Cerebellar nuclear complex (tissue), 1 donor: ENCODE measurements at places on chromosomes 3 and 15.

DNA sequence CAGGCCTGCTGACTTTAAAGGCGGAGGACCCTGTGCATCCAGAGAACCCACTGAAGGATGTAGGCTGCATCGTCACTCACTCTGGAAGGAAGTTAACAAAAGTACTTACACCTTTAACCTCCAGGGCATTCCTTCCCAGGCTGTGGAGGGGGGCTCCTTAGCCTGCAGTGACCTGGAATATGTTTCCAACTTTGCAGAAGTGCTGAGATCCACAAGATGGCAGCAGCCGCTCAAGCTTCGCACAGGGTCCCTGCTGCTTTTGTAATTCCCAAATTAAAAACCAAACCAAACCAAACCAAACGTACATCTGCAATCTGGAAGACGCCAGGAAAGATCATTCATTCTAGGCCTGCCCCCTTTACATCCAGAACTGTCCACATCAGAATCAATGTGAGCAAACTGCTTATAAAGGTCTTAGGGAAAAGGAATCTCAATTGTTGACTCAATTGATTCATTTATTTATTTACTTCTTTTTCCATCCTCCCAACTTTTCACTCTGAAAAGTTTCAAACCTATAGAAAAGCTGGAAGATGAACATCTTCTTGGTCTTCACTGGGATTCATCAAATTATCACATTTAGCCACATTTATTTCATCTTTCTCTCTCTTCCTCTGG lies 70.5 kb upstream of the KLHL25 start:
- no peak for DNase-seq

DNA sequence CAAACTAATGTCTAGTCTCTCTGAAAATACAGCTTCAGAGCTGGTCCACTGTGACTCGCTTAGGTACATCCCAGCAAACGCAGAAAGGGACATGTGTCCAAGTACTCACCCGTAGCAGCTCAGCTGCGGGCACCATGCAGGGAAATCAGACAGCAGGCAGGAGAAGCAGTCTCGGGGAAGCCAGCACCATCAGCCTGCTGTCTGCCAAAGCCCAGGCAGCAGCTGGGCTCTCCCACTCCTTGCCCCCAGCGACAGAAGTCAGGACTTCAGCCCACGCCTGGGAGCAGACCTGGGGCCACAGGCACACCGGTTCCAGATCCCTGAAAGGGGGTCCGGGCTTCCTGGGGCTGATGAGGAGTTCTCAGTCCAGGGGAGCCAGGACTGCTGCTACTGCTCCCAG lies 34.9 kb downstream of the SEMA5B start:
- no peak for DNase-seq

DNA sequence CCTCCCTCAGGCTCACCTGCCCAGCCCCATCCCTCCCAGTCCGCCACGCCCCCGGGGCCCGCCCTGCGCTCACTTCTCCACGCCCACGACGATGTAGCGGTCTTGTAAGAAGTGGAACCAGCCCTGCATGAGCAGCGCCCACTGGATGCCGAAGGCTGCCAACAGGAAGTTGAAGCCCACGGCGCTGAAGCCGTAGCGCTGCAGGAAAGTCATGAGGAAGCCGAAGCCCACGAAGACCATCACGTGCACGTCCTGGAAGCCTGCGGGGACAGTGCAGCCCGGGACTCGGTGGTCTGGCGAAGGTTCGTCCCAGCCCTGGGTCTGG lies 9.7 kb downstream of the RHCG start:
- DNase-seq = no peak

- DNase-seq = no peak
These were observed 80.8 kb downstream of the ANXA2 start for GRCh38 chr15:60316961-60317360.

DNA sequence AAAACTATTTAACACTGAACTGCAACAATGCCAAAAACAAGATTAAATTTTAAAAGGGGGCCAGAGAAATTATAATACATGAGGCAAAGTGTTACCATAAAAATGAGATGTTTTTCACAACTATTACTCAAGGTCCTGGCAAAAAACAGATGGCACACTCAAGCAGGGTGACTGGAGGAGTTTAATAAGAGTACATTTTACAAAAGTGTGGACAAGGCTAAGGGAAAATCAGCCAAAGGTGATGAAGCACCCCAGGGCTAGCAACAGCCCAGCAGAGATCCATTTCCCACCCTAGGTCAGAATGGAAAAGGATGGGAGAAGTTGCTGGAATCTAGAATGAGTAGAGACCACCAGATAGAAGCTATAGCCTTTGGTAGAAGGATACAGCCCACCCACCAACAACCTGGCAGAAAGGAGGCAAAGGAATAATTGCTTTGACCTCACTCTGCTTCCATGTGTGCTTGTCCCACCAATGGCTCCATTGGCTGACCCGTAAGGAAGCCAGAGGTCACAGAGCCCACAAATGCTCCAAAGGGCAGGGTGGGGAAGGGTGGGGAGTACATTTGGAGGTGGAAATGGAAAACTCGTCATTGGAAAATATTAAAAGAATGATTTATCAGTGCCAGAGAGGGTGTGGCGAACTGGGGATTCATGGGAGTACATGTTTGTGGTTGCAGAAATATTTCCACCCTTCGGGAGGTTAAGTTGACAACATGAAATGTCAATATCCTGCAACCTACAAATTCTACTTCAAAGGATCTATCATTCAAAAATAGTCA lies 161.0 kb upstream of the UBE2E2 start:
- DNase-seq = no peak
